ENCODE measurements at places on chromosomes 2 and 18.

- no peak for DNase-seq
These were observed 116.4 kb upstream of the NYAP2 start for GRCh38 chr2:225282858-225283710.

DNA sequence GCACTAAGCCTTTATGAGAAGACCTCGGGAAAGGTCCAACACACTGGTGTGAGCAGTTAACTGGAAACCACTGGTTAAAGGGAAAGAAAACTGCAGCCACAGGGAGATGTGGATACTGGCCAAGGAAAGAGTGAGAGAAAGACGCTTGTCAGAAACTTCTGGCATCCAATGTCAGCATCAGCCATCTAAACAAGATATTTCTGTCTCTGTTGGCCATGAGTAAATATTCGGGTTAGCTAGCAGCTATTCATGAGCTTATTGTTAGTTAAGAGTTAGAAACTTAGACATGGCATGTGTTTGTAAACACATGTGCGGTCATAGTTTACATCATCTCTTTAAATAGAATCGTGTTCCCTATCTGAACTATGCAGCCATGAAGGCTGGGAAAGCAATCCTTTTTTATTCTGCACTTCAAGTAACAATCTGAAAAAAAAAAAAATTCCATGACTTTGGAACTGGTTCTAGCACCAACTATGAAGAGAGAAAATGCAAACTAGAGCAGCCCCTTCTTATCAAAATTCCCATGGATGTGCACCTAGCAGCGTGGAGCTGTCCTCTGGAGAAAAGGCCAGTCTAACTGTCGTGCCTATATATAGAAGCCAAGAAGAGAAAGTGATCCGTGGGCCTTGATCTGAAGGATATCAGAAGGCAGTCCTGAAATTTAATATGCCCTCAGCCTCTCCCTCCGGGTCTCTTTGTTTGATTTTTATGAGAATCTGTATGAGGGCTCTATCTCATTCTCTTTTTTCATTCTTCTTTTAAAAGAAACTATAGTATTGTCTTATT, 84.0 kb upstream of the RFX8 start:
- no peak for DNase-seq

- DNase-seq: no peak
These were observed 1.6 kb downstream of the COBLL1 start for GRCh38 chr2:164839914-164840457.

GRCh38 chr2:176407706-176408105, 138.5 kb downstream of the MTX2 start:
- DNase-seq: no peak

- DNase-seq: no peak
These were observed 142.4 kb downstream of the EN1 start for GRCh38 chr2:118705032-118705431.

- DNase-seq: no peak
These were observed 275.3 kb downstream of the KCNS3 start for GRCh38 chr2:18153741-18154140.

- DNase-seq: no peak
These were observed 46.0 kb downstream of the COX7A2L start for GRCh38 chr2:42314892-42315468.

DNA sequence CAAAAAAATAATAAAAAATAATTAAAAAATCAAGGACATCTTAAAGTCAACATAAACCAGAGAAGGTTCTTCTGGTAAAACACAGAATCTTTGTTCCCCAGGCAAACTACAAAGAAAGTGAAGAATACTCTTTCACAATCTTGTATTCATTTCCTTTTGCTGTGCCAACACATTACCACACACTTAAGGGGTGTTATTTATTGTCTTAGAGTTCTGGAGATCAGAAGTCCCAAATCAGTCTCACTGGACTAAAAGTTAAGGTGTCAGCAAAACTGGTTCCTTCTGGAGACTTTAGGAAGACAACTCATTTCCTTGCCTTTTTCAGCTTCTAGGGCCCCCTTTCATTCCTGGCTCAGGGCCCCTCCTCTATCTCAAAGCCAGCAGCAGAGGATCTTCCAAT, 12.2 kb upstream of the CAB39 start:
- no peak for DNase-seq

GRCh38 chr18:24918257-24918656, 433.7 kb downstream of the ZNF521 start:
- DNase-seq: no peak

DNA sequence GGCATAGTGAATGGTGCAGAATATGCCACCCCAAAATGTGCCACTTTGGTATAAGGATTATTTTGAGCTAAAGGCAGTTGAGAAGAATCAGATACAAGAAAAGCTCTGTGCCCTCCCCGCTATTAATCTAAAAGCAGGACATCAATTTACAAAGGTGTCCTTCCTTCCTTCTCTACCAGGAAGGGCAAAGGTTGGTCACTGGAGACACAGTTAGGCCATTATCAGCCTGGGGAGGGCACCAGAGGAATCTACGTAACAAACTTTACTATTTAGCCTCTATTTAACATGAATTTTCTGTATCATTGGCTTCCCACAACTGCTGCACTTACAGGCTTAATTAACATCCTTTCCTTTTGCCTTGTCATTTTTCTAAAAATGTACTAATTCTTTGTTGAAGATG, 52.6 kb downstream of the MEP1B start:
- no peak for DNase-seq

DNA sequence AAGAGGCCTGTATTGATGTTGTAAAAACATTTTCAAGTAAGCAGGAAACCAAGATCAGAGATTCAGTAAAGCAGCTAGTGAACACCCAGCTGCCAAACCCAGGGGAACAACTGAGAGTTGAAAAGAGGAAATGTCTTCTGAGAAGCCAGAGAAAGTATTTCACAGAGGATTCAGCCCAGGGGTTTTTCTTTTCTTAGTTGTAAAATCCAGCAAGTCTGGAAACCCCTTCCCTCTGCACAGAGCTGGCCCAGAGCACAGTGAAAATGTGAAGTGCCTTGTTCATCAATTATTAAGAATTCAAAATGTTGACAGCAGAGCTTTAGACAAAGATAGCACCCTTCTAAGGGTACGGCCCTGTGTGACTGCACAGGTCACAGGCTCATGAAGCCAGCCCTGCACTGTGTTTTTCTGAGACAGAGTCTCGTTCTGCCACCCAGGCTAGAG, 28.4 kb downstream of the AFF3 start:
- DNase-seq: no peak

DNA sequence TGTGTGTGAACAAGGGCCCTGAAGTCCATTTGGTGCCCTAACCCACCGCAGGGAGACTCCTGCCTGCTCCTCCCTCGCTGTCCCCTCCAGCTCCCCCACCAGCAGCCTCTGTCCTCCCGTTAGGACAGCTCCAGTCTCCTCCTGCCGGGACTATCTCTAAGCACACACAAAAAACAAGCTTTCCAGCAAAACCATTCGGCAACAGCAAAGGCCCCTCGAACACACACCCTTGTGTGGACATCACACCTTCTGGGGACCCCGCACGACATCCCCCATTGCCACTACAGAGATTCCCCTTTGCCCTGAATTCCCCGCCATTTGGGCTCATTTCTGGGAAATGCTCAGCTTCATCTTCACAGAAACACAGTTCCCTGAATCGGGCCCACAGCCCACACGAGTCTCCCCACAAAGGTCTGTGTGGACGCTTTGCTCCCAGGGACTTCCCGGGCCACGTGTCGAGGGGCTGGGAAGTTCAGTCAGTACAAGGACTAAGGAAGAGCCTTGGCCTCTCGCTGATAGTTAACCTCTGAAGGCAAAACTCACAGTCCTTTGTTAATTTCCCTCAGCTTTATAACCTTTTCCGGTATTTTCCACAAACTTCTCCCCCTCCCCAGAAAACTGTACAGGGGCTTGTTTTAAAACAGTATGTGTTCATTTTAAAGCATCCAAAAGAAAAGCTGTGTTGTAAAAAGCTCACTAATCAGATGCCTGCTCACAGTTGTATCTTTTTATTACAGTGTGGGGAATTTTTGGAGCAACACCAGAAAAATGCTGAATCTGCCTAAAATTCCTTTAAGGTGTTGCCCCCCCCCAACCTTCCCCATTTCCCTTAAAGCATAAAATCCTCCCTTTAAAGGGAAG, 25.9 kb downstream of the SMAD7 start:
- DNase-seq: no peak

- DNase-seq: no peak
These were observed 277.2 kb upstream of the TMEFF2 start for GRCh38 chr2:192471982-192472381.
